ENCODE measurements at places on chromosomes 6 and 20.

- DNase-seq: no peak
Observed at GRCh38 chr20:53677447-53678314, 84.0 kb upstream of the ZNF217 start.

DNA sequence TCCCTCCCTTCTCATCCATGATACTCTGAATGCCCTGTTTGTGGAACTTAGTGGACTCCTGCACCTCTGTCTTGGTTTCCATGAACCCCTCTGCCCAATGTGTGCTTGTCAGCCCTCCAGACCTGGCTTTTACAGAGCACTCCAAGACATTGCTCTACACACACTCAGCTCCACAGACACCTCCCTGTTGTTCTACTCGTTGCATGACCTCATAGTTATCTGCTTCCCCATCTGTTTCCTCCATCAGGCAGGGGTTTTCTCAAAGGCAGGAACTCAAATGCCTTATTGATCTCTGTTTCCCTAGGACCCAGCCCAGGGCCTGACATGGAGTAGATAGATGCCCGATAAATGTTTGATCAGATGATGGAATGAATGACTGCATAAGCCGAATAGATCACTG is 13.3 kb downstream of the PLCG1 start:
- no peak for DNase-seq

DNA sequence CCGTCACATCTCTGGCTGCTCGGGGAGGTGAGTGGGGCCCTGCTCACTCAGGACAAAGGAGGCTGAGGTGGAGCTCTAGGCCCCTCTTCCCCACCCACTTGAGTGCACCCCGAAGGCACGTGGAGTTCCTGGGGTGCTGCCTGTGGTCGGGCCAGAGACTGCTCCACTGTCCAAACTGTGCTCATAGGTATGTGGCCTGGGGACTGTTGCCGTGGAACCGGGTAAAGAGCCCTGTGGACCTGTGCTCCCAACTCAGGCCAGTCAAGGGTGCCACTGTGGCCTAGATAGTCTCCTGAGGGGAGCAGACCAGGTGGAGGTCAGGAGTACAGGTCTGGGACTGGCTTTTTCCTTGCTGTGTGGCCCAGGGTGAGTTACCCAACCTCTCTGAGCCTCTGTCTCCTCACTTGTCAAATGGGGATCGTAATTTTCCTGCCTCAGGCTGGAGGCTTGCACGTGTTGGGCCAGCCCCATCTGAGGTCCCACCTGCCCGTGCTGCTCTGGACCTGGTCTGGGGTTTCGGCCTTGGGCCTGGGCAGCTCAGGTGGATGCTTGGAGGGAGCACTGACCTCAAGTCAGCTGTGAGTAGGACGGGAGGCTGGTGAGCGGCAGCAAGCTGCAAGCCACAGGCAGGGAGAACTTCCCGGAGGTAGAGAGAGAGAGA is 12.4 kb upstream of the NPBWR2 start:
- no peak for DNase-seq

DNA sequence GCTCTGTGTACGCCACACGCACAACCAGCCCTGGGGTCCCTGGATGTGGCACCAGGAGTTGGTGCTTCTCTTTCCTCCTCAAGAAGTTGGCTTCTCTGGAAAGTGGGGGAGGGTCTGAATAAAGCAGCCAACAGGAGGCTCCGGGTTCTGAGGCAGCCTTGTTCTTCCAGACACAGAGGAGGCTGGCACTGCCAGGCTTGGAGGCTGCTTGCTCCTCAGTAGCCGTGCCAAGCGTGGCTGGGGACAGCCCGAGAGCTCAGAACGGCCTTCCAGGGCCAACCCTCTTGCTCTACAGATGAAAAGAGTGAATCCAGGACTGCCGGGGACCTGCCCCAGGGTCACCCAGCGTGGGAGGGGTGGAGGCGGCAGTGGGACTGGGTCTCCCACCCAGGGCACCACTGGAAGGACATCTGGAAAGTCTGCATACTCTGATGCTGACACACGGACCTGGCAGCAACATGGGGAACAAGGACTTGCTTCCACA is 70.4 kb downstream of the SLC22A23 start:
- DNase-seq: no peak

GRCh38 chr6:138953451-138953850 is 34.6 kb downstream of the REPS1 start:
- no peak for DNase-seq
